ENCODE measurements at places on chromosomes 16 and 17. TPM values are rescaled to one million over a fixed set of nuclear protein-coding genes. Genes with fewer than 3 reads are reported as not detected.

HS3ST4 gene
- not detected for total RNA-seq

IRX3 gene
- total RNA-seq: not detected

CACNG3 gene
- not detected for total RNA-seq

CLDN7 gene
- total RNA-seq: 1.1 TPM

LMF1 gene
- 14.0 TPM for total RNA-seq

ASB16 gene
- total RNA-seq: 0.11 TPM

DNA sequence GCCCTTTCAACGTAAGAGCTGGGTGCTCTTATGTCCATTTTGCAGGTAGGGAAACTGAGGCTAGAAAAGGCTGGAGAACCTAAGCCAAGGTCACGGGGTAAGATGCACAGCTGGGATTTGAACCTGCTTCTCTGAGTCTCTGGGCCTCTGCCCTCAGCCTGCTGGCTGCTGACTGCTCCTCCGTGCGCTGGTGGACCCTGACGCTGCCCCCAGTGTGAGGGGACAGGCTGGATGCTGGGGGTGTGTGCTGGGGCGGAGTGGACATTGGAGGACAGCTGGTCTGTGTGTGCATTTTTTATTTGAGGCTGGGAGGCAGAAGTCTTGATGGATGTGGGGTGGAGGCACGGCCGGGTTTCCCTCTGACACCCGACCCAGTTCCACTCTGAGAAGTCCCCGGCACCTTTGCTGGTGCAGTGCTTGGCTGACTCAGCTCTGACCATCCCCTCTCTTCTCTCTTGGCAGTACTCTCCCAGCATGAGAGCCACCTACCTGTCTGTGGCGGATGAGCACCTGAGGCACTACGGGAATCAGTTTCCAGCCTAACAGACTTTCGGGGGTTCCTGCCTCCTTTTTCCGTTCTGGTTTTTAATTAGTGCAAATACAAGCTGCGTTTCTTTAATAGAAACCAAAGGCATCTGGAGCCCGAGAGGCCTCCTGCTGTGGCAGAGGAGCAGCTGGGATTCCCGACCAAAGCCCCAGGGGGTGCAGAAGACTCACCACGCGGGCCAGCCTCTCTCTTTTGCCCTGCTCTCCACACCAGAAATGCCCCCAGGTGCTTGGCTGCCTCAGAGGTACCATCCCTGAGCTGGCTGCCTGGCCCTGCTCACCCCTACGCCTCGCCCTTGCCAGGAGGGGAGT is 14.1 kb upstream of the DNAI2 start:
- H3K4me1 ChIP-seq: no peaks in the 10 kb centered on the region
- no peak for DNase-seq

- no peaks in the 10 kb centered on the region for H3K4me1 ChIP-seq
- no peak for DNase-seq
- no peak overlapping the region for H3K27ac ChIP-seq
Measured at GRCh38 chr17:72942579-72942978, 149.9 kb downstream of the SLC39A11 start.

- DNase-seq: no peak
- peaks cover 10% of the 10 kb centered on the region for H3K4me1 ChIP-seq
- no peak overlapping the region for H3K27ac ChIP-seq
- H3K27me3 ChIP-seq: no peaks in the 10 kb centered on the region
- no peak overlapping the region for H3K4me3 ChIP-seq
- H3K36me3 ChIP-seq: no peaks in the 10 kb centered on the region
Measured at GRCh38 chr17:37494971-37495370, 5.3 kb downstream of the DUSP14 start.

- DNase-seq: no peak
- no peaks in the 10 kb centered on the region for H3K27me3 ChIP-seq
- H3K27ac ChIP-seq: no peak overlapping the region
- no peak overlapping the region for H3K4me3 ChIP-seq
Measured at GRCh38 chr17:65723431-65724151, 162.1 kb upstream of the AXIN2 start.

DNA sequence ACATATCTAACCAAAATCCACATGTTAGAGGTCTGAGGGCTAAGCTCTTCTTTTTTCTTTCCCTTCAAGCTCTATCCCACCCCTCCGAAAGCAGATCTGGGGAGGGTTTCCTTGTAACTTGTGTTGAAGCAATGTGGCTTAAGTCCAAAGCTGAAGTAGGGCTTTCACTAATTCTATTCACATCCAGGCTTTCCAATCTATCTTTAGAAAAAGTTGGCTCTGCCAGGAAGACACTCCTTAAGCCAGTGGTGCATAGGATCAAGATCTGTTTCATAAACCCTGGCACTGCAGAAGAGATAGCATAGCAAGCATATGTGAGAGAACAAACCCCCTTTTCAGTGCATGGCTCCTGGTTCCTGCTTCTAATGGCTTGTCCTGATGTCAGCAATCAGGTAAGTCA is 34.9 kb upstream of the DHX40 start:
- H3K4me3 ChIP-seq: no peak overlapping the region
- no peaks in the 10 kb centered on the region for H3K27me3 ChIP-seq
- no peak for DNase-seq
- H3K36me3 ChIP-seq: no peaks in the 10 kb centered on the region
- H3K4me1 ChIP-seq: no peaks in the 10 kb centered on the region

DNA sequence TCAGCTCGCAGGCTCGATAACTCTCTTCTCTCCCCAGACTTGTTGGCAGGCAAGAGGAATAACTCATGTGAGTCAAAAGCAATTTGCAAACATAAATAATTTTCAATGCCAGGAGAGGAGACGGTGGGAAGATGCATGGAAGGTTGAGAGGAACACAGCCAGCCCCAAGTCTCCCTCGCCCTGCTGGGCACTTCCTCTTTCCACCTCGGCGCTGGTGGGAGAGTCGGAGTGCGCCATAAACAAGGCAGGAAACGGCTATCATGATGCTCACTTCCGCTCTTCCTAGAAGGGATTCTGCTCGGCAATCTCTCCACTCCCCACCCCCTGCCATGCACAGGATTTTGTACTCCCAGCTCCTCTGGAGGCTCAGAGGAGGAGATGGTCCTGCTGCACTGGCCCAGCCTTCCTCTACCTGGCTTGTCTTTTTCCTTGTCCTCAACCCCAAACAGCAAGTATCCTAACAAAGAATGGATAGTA is 13.0 kb downstream of the CBX4 start:
- DNase-seq: no peak
- peaks cover 6% of the 10 kb centered on the region for H3K4me1 ChIP-seq
- H3K36me3 ChIP-seq: no peaks in the 10 kb centered on the region
- H3K27ac ChIP-seq: peak overlapping the region; percentile 66

- DNase-seq: no peak
- peaks cover 20% of the 10 kb centered on the region for H3K4me1 ChIP-seq
- no peaks in the 10 kb centered on the region for H3K36me3 ChIP-seq
Measured at GRCh38 chr17:51439395-51440229, 179.3 kb downstream of the UTP18 start.

DNA sequence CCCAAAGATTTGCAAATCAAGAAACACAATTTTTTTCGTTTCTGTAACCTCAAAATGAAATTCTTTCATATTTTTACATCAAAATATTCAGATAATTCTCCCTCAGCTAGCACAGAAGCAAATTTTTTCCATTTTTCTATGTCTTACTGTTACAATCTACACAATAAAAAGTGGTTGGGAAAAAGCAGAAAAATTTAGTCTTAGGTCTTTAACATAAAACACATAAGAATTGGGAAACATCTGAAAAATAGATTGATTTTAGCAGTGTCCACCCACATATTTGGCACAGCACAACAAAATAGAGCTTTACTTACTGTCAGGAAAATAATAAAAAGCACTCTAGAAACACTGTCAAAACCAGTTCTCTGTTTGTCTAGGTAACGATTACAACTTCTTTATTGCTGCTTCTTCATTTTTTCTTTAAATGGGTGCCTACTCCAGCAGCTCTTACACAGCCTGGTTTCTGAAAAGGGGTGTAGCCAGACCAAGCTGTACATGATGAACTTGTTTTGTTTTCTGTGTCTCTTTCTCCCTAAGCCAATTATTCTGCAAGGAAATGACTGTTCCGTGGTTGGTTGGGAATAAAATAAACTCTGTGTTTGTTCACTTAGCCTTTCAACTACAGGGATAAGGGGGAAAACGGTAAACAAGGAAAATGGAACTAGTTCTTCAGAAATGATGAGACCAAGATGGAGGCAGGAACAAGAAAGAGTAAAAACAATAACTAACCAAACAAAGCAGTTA is at the start of gene ABCA6:
Gene ABCA6, minus strand, starts transcription at position 465 of the 744 bp plus-strand sequence. CDS start 1,192 bp downstream, outside the sequence.
- DNase-seq: no peak
- H3K4me3 ChIP-seq: no peak within 1 kb of the TSS
- no peaks in the 10 kb centered on the region for H3K36me3 ChIP-seq
- no peaks in the 10 kb centered on the region for H3K4me1 ChIP-seq

GRCh38 chr17:44565866-44566443 is 8.7 kb downstream of the FZD2 start:
- H3K36me3 ChIP-seq: no peaks in the 10 kb centered on the region
- no peaks in the 10 kb centered on the region for H3K27me3 ChIP-seq
- H3K4me1 ChIP-seq: no peaks in the 10 kb centered on the region
- no peak overlapping the region for H3K27ac ChIP-seq

DNA sequence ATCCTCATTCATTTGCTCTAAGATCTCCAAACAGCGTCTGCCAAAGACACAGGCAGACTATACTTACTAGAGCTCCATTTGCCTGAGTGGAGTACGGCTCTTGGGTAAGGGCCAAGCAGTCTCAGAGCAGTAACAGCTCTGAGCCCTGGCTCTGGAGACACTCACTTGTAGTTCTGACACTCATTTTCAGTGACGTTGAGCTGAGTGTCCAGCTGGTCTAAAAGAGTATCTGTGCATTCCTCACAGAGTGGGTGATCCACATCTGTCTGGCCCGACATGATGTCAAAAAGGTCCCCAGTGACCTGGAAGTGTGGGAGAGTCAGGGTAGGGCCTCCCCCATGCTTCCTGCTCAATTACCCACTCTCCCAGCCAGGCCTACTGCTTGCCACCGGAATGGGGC is 5.7 kb downstream of the BECN1 start:
- peaks cover 11% of the 10 kb centered on the region for H3K4me1 ChIP-seq
- no peak overlapping the region for H3K4me3 ChIP-seq
- no peak for DNase-seq
- H3K36me3 ChIP-seq: peaks cover 68% of the 10 kb centered on the region
- H3K27ac ChIP-seq: no peak overlapping the region
- H3K27me3 ChIP-seq: no peaks in the 10 kb centered on the region

- no peak overlapping the region for H3K27ac ChIP-seq
- peaks cover 4% of the 10 kb centered on the region for H3K27me3 ChIP-seq
- H3K36me3 ChIP-seq: no peaks in the 10 kb centered on the region
- no peaks in the 10 kb centered on the region for H3K4me1 ChIP-seq
- DNase-seq: no peak
Measured at GRCh38 chr17:45366691-45367090, 49.9 kb upstream of the MAP3K14 start.

DNA sequence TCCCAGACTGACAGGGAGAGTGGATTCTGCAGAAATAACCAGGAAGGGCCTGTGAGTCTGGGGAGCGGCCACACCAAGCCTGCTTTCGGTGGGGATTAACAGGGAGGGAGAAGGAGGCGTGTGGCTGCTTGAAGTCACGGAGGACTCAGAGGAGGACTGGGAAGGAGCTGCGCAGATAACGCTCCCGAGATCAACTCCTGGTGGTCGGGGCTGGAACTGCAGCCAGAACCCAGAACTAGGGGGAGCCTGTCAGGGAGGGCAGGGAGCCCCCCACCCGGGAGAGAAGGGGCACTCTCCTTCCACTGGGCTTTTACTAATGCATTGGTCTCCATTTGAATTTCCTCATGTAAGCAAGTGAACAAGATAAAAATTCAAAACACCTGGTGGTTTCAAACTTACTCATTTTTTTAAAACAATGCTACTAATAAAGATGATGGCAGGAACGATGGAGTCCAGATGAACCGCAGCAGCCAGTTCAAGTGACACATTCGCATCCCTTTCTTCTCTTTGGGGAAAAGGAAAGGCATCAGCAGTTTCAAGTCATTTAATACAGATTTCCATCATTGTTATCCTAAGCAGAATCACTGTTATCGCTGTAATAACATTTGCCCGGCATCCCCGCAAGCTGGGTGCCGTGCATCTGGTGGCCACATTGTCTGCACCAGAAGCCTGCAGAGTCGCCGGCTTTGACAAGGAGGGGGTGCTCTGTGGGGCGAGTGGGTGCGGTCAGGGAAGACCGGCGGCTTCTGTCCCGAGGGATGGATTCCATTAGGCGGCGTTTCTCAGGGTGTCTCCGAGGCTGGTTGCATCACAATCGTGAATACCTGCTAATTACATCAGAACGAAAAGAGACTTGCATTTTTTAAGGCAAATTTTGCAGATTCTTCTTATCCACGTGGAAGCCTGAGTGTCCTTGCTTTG is 183.0 kb downstream of the FOXL1 start:
- H3K27me3 ChIP-seq: no peaks in the 10 kb centered on the region
- H3K4me3 ChIP-seq: no peak overlapping the region
- H3K4me1 ChIP-seq: no peaks in the 10 kb centered on the region
- H3K27ac ChIP-seq: no peak overlapping the region
- H3K36me3 ChIP-seq: no peaks in the 10 kb centered on the region

GRCh38 chr17:7834957-7835813 is 1.2 kb downstream of the KDM6B start:
- H3K27ac ChIP-seq: peak overlapping the region; percentile 98
- H3K4me3 ChIP-seq: peak overlapping the region; percentile 86
- peak; percentile 95 for DNase-seq
- H3K27me3 ChIP-seq: peaks cover 5% of the 10 kb centered on the region
- peaks cover 44% of the 10 kb centered on the region for H3K4me1 ChIP-seq
- H3K36me3 ChIP-seq: no peaks in the 10 kb centered on the region

DNA sequence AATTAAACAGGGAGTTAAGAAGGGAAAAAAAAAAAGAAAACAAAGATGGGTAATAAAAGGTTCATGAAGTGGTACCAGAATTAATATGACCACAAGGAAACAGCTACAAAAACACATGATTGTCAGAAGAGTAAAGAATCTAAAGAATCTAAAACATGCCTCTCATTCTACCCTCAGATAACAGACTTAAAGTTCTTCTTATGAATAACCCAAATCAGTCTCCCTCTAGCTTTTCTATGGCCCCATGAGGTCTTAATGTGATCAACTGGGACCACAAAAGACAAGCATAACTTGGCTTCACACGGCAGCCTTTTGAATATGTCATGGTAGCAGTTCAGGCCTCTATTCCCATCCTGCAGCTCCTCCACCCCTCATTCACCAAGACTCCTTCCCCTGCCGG is 6.9 kb downstream of the MYH10 start:
- H3K36me3 ChIP-seq: no peaks in the 10 kb centered on the region
- peaks cover 4% of the 10 kb centered on the region for H3K27me3 ChIP-seq
- no peak for DNase-seq
- no peak overlapping the region for H3K27ac ChIP-seq

- H3K27ac ChIP-seq: no peak overlapping the region
- peaks cover 6% of the 10 kb centered on the region for H3K27me3 ChIP-seq
- H3K4me1 ChIP-seq: peaks cover 10% of the 10 kb centered on the region
- no peaks in the 10 kb centered on the region for H3K36me3 ChIP-seq
Measured at GRCh38 chr17:58245428-58246103, 7.2 kb downstream of the LPO start.

DNA sequence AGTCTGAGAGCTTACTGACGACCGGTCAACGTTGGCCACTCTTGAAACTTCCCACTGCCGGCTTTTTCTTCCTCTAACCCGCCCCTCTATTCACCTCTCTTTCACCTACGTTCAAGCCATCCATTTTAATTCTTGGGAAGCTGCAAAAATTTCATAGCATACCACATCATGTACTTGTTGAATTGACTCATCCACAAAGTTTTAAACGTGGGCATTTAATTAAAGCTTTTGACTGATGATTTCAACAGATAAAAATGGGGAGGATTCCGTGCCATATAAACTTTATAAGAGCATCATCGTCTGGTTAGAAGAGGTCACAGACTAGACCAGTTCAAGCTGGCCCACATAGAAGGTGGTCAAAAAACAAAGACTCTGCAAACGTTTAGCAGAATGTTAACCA is 22.5 kb downstream of the VPS53 start:
- peaks cover 38% of the 10 kb centered on the region for H3K36me3 ChIP-seq
- H3K27ac ChIP-seq: no peak overlapping the region
- H3K4me1 ChIP-seq: no peaks in the 10 kb centered on the region
- no peak overlapping the region for H3K4me3 ChIP-seq
- DNase-seq: no peak

GRCh38 chr17:79657861-79658810 is 47.3 kb upstream of the RBFOX3 start:
- no peaks in the 10 kb centered on the region for H3K4me1 ChIP-seq
- DNase-seq: no peak
- H3K27ac ChIP-seq: no peak overlapping the region

Measured in CD8-positive, alpha-beta memory T cell (primary cell).